Stimulated activated naive CD4-positive, alpha-beta T cell (primary cell): ENCODE measurements at places on chromosomes 13 and 19.

- no peak for DNase-seq
These were observed 287.6 kb upstream of the SGCG start for GRCh38 chr13:22893204-22893603.

- DNase-seq, result no peak
These were observed 110.2 kb downstream of the RAP2A start for GRCh38 chr13:97544031-97544765.

DNA sequence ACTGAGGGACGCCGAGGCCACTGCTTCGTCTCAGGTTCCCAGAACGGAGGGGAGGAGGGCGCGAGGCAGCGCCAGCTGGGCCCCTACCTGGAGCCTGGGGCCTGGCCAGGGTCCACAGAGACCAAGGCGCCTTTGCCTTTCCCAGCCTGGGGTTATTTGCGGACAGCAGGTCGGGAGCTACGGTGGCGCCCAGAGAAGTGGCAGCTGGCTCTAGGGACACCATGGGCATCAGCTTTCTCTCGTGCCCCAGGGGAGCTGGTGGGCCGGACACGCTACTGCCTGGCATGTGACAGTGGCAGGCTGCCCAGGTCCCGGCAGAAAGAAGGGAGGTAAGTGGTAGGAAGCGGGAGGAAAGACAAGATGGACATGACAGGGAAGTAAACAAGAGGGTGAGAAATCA is 19.0 kb downstream of the AKT2 start:
- no peak for DNase-seq

DNA sequence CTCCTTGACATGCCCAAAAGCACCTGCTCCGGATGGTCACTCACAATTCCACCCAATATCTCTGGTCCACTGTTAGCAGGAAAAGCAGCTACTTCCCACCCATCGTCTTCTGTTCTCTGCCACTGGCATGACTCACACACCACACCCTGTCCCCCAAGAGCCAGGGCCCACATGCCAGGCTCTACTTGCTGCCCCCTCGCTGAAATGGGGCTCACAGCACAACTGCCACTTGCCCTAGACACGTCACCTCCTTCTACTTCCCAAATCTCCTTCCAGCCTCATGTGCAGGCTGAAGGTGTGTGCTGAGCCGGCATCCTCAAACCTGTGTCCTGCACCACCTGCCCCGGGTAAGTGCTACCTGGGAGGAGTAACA is 65.0 kb downstream of the TBC1D4 start:
- no peak for DNase-seq

- no peak for DNase-seq
These were observed 18.0 kb upstream of the RBM26 start for GRCh38 chr13:79423801-79424642.

DNA sequence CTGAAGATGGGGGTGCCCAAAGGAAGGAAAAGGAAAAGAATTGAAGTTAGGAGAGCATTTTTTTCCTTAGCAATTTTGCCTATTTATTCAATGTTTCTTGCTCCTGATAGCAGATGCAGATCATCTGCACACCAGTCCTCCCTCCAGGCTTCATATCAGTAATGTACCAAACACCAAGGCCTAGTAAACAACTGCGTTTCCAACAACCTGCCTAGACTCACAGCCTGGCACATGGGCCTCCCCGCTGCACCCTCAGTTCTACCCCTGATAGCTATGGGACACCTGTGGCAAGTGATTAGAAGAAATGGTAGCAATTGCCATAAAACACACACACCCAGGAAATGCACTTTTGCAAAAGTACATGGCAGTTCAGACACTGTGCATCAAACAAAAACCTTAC is 30.4 kb upstream of the HMGB1 start:
- DNase-seq, result no peak

GRCh38 chr13:113820813-113821651 is 42.8 kb downstream of the GAS6 start:
- no peak for DNase-seq

DNA sequence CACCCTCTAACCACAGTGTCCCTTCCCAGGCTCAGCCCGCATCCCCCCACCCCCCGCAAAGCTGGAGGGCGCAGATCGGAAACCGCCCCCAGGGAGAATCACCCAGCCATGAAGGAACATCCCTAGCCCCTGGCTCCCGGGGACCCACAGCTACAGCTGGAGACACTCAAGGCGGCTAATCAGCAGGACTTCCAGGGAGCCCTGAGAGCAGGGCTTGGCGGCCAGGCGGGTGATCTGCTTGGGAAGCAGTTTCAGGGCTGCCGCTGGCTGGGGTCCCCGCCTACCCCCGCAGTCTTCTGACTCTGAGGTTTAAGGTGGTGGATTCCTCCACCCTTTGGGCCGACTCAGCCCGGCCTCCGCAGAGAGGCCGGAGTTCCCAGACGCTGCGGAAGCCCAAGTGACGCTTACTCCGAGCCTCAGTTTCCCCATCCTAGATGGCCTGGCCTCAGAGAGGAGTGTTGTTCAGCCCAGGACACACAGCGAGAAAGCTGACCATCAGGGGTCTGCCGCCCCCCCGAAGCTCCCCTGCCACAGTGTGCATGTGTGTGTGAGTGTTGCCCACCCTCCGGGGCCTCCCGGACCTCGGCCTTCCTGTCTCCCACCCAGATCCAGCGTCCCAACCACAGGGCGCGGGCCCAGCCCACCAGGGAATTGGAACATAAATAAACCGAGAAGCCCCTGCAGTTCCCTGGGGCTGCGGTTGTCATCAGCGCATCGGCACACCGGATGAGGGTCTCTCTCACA is 9.8 kb downstream of the FUT6 start:
- no peak for DNase-seq

- DNase-seq, result no peak
These were observed 9.8 kb upstream of the DACT3 start for GRCh38 chr19:46670813-46671212.

DNA sequence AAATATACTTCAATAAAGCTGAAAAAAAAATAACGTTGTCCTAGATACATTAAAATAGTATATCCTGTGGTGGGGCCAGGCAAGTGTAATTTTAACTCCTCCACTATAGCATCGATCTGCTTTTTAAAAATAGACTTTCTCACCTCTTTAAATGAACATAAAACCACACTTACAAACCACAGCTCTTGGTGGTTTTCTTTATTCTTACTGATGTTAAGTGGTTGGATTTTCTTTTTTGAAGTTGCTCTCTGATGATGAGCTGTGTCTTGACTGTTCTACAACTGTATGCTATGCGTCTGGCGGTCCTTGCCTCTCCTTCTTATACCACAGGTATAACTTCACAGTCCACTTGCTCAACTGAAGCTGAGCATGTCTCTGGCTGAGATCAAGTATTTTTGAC is 721.5 kb upstream of the KLHL1 start:
- DNase-seq, result no peak

DNA sequence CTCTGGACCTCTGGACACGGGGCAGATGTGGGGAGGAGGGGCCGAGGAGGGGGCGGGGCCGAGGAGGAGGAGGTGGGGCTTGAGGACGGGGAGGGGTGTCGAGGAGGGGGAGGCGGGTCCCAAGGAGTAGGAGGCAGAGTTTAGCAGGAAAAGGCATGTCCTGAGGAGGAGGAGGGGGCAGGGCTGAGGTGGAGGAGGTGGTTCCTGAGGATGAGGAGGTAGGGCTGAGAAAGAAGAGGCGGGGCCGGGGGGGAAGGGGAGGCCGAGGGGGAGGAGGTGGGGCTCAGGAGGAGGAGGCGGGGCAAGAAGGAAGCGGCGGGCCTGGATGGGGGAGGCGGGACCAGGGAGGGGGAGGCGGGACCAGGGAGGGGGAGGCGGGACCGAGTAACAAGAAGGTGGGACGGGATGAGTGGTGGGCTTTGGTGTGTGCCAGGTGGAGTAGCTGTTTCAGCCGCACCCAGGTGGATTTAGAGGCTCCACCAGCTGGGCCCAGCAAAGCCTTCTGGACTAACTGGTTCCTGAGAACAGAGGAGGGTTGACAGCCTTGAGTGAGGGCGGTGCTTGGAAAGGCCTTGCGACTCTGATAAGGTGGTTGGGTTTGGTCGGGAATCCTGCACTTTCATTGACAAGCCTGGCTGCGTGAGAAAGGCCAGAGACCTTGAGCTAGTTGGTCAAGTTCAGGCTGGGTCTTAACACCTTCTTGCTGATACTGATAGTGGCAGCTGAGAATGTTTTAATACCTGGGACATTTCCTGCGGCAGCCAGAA is 7.7 kb downstream of the TECR start:
- DNase-seq, result peak; percentile 25

- no peak for DNase-seq
These were observed 41.0 kb downstream of the PDCD5 start for GRCh38 chr19:32622002-32622401.

DNA sequence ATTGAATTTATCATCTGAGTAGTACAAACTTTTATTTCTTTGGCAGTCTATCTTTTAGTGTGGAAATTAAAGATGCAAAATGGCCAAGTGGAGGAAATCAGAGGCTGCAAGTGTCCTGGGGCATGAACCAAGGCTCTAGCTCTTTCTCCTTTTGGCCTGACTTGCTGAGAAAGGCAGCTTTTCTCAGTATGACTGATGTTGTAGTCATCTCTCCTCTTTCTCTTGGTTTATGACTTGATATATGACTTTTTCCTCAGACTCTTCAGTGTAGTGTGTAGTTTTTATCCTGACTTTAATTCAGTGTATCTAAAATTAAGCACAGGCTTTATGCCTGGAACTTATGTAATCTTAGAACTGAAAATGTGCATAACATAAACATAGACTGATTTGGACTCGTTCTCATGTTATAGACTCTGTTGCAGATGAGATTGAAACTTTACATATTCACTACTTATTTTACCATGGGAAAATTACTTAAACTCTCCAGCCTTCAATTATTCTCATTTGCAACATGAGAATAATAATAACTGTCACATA is 65.7 kb downstream of the SLITRK5 start:
- no peak for DNase-seq

- DNase-seq, result peak; percentile 5
These were observed 8.9 kb downstream of the RTBDN start for GRCh38 chr19:12825254-12826131.

DNA sequence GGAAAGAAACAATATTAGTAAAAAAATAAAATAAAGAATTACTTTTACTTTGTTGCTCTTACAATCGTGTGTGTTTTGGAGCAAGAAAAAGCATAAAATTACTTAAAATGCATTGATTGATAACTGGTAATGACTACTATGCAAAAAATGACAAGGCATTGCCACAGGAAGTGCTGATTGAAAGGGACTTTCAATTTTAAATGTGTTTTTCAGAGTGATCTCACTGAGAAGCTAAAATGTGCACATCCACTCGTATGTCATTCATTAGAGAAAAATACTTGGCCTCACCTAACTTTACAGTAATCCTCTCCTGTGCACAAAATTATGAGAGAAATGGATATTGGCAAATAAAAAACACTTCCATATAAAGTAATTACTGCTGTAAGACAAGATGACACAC is 934.9 kb downstream of the SLITRK6 start:
- DNase-seq, result no peak

DNA sequence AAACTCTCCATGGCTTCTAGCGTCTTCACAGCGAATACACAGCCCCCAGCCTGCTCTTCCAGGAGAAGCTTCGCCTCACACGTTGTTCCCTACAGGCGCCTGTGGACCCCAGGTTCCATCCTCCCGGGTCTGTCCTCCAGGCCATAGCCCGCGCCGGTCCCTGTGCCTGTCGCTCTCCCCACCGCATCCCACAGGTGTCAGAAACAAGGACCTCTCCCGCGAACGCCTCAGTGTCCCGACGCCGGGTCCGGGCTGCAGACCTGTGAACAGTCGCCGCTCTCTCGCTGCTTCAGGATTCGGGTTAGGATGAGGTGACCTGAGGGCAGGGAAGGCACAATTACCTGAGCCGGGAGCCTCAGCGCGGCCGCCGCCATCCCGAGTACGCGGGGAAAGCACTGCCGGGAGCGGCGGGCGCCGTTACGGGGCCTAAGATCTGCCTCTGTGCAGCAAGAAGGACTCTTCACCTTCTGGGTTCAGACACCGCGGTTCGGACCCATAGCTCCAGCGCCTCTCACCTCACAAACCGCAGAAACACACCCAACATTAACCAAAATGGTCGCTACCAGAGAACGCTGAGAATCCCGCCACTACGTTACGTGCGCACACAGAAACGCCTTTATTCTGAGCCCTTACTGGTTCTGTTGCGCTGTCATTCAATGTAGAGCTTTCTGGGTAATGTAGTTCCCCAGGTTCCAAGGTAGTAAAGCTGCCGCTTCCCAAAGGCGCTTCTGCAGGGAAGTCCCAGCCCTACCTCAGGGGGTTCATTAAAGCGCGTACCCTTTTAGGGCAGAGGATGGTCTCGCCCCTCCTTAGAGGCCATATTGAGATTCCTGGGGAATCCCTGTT is at the start of gene ZNF418:
ZNF418 (minus strand) TSS at position 583 of the 846 bp plus-strand sequence. CDS start 1,580 bp downstream, outside the sequence.
- no peak for DNase-seq

DNA sequence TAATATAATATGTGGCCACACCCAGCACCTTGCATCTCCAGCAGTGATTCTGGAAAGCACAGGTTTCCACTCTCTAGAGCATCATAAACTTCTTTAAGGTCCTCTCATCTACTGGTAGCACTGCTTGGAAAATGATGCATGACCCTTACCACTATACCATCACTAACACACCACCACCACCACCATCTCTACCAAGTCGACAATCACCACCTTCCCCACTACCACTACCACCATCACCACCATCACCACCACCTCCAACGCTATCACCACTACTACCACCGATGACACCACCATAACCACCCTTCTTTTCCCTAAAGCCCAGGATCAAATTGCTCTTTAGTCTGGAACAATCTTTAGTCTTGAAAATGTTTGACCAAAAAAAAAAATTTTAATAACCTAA is 390.4 kb downstream of the SUCLA2 start:
- DNase-seq, result no peak

- no peak for DNase-seq
These were observed 1284.5 kb downstream of the SLITRK1 start for GRCh38 chr13:82597747-82598146.

- no peak for DNase-seq
These were observed 95.5 kb downstream of the MIPEP start for GRCh38 chr13:23793711-23794110.

- no peak for DNase-seq
These were observed 66.3 kb downstream of the KCTD15 start for GRCh38 chr19:33862981-33863380.

- no peak for DNase-seq
These were observed 33.9 kb downstream of the PDE4A start for GRCh38 chr19:10454267-10454666.

DNA sequence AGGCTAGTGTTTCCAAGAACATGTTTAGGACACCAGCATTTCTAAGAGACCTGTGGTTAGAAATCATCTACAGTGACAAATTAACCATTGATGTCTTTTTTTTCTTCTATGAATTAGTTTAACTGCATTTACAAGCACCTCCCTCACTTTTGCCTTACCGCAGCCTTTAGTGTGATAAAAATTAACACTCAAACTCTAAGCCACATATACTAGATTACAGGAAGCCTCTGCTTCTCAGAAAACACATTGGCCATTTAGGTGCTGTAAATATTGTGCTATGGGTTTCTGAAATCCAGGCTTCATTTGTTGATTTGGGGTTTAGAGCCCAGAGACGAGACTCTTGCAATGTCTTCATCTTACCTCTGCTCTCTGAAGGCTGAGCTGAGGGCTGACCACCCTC is 34.6 kb upstream of the OLFM4 start:
- DNase-seq, result no peak

- peak; percentile 19 for DNase-seq
These were observed 10.0 kb downstream of the PEX11G start for GRCh38 chr19:7478843-7479227.
